ENCODE measurements at places on chromosomes 5 and 9.
A peak's percentile ranks its signal among the peaks of the same experiment; 100 is the strongest.

DNA sequence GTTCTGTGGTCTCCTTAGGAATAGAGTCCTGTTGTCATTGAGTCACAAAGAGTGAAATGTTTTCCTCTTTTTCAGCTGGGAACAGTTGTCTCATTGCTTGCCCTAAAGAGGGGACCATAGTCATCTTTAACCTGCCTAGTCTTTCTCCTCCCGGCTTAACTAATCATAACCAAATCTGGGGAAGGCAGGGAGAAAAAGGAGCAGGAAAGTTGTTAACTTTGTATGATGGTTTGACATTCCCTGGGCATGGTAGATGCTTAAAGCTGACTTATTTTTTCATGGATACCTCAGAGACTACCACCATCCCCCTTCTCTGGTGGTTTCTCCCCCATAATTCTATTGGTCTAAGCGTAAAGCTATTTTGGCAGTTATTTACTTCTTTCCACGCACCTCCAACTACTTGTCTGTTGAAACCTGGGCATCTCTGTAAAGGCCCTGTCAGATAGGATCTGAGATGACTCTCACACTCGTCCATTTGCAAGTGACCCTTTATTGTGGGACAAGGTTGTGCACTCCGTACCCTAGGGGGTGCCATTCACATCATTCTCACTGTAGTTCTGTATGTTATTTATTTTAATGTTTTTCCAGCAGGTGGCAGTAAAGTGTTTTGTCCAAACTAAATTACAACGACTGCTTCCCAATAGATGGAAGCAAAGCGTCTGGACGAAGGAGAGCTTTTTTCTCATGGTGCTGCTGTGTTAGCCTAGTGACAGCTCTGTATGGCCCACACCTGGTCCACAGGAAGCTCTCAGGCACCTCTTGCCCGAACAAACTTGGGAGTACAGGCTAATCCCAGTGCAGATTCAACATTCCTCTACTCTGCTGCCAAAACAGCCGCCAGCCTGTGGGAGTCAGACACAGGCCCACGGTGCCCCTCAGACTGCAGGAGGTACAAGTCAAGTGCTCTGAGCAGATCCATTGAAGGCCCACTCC, 3.0 kb upstream of the FAM13B start:
- peak; percentile 89 for DNase-seq

DNA sequence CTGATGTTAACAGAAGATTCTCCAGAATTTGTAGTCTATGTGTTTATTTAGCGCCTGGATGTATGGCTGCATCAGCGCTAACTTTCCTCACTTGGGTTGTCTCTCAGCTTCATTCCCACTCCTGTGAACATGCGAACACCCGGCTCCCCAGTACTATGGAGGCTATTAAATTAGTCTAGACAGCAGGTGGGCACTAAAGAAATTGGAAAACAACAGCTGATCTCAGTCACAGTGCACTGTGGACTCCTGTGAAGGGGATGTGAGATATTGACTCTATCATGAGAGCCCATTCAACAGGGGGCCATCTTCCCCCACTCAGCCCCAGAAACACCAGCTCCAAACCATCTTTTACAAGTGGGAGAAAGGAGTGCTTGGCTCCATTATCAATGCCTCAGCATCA, 471.0 kb downstream of the KDM4C start:
- no peak for DNase-seq

DNA sequence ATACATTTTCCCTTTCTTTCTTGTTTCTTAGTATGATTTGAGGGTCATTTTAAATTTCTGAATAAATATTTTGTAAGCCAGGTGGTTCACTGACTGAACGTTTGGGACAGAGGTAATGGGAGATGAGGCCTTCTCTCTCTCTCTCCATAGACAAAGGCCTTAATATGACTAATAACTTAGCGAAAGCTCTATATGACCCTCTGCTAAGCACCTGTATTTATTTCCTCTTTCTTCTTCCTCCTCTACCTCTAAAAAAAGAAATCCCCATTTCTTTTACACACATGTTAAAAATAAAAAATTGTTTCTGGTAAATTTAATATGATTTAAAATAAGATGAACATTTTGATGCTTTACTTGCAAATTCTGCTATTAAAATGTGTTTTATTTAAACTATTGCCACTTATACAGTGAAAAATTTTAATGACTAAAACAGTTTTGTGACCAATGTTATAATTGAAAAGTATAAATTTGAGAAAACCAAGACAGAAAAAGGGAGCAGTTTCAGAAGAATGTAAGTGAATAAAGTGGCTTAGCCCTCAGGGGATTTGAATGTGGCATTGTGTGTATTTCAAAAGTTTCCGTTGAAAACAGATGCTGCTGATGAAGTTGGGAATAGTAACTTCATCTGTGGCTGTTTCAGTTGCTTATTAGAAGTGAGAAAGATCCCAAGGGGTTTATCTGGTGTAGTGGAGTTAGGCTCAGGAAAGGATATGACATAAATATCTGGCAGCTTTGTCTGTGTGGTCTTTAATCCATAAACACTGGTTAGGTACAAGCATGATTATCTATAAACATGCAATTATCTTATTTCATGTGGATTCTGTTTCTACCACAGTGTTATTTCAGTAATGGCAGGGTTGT, 128.6 kb upstream of the GRHPR start:
- DNase-seq = peak; percentile 48

DNA sequence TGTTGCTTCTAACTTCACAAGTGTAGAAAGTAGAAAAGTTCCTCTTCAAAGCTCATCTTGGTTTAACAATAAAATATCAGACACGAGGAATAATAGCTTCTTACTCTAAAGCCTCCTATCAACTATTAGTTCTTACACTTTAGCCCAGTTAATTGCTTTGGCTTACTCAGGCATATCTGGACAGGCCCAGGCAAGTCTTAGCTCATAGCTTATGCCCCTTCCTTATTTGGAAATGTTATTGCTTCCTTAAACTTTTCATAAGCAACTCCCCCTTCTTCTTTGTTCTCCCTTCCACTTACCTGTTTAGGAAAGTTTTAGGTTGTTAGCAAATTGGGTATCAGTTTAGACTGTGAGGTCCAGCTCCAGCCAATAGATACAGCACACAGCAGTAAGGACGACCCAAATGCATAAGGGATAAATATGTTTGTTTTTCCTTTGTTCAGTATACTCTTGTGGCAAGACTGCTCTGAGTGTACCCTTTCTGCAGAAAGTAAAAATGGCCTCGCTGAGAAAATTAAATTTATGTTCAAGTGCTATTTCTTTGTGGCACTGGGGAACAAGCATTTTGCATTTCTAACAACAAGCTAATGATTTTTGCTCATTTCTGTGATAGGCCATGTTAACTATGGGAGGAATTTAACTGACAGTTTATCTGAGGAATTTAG, 162.1 kb downstream of the SMC2 start:
- DNase-seq = no peak

- no peak for DNase-seq
These were observed 95.9 kb downstream of the CDH9 start for GRCh38 chr5:26942481-26942880.

GRCh38 chr5:59037941-59038797, 455.3 kb downstream of the RAB3C start:
- no peak for DNase-seq

GRCh38 chr5:128258372-128258771, 174.8 kb downstream of the SLC12A2 start:
- DNase-seq = no peak

DNA sequence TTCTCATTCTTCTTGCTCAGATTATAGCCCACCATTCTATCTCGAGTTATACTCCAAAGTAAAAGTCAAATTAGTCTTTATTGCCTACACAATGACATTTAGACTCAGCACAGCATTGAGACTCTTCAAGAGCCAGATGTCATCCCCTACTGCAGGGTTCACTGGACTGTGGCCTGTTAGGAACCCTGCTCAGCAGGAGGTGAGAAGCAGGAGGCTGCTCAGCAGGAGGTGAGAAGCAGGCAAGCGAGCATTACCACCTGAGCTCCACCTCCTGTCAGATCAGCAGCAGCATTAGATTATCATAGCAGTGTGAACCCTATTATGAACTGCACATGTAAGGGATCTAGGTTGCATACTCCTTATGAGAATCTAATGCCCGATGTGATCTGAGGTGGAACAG, 12.7 kb upstream of the LIFR start:
- no peak for DNase-seq

GRCh38 chr9:93492327-93492726, 38.9 kb upstream of the FAM120AOS start:
- no peak for DNase-seq

DNA sequence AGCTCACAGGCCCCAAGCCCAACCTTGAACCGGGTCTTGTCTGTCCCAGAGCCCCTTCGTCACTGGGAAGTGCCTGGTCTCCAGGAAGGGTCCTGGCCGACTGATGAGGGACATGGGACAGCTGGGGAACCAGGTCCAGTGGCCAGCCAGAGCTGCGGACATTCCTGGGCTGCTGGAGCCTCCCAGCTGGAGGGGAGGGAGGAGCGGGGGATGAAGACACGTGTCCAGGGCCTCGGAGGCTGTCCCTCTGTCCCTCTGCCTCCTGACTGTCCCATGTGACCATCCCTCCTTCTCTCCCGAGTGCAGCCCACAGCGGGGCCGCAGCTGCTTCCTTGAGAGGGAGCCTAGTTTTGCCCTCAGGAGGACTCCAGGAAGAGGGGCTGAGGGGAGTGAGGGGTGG, 41.7 kb upstream of the UBAC1 start:
- peak; percentile 43 for DNase-seq

DNA sequence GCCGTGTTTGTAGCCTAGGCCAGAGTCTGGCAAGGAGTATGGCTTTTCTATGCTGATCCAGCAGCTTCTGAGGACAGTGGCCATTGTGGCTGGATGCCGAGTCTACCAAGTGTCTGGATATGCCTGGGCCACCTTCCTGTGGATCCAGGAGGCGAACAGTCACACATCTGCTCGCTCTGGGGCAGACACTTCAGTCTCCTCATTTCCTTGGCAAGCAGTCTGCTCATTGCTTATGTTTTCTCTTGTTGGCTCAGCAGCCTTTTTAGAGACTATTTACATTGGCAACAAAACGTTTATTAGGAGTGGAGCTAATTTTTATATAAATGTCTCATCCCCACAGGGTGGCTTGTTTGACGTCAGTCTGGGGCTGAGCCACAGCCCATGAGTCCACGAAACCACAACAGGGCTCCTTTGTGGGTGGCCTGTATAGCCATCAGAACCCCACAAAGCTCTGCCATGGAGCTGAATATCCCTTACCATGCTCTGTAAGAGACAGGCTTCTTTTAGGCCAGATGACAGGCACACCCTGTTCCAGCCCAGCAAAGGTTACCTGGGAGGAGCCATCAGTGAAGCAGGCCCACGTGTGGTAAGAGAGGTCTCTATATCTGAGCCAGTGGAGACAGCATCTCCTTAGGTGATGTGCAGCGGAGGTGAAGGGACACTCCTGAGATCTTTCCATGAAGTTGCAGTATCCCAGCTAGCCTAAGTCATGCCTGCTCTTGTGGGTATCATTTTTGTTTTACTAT, 221.7 kb downstream of the DIRAS2 start:
- DNase-seq = no peak

- no peak for DNase-seq
These were observed 62.3 kb upstream of the DAPK1 start for GRCh38 chr9:87435189-87435880.

- no peak for DNase-seq
These were observed 41.5 kb upstream of the PTPDC1 start for GRCh38 chr9:94042516-94043360.

- peak; percentile 90 for DNase-seq
These were observed 300 bp upstream of the SVEP1 start for GRCh38 chr9:110579862-110580219.

- DNase-seq = peak; percentile 16
These were observed 11.3 kb downstream of the PROP1 start for GRCh38 chr5:177984584-177985206.

GRCh38 chr5:31383734-31384133, 148.2 kb downstream of the DROSHA start:
- DNase-seq = peak; percentile 38

DNA sequence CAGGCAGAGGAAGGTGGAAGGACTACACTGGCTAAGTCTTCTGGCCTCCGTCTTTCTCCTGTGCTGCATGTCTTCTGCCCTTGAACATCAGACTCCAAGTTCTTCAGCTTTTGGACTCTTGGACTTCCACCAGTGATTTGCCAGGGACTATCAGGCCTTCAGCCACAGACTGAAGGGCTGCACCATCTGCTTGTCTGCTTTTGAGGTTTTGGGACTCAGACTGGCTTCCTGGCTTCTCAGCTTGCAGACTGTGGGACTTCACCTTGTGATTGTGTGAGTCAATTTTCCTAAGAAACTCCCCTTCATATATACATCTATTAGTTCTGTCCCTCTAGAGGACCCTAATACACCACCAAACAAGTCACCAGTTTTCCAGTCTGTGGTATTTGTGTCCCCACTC, 9.7 kb upstream of the ANKDD1B start:
- no peak for DNase-seq

GRCh38 chr5:133930061-133930812, 38.2 kb downstream of the C5orf15 start:
- peak; percentile 68 for DNase-seq

- DNase-seq = no peak
These were observed 45.6 kb upstream of the TRIM32 start for GRCh38 chr9:116641292-116642059.

GRCh38 chr5:8209500-8209899, 340.6 kb downstream of the MTRR start:
- DNase-seq = no peak

GRCh38 chr5:1288439-1289335, 6.2 kb downstream of the TERT start:
- DNase-seq = no peak

- DNase-seq = no peak
These were observed 50.2 kb upstream of the RIC1 start for GRCh38 chr9:5578698-5579085.

- DNase-seq = no peak
These were observed 1.3 kb upstream of the TMEM250 start for GRCh38 chr9:136119883-136120393.

All from EH (cell line).